Muscle of leg (tissue), 16 donors: ENCODE measurements at places on chromosomes 7 and 10. TPM values are rescaled to one million over a fixed set of nuclear protein-coding genes. Genes with fewer than 3 reads are reported as not detected.
A peak's percentile ranks its signal among the peaks of the same experiment; 100 is the strongest.

LAMB4 gene
- total RNA-seq = 0.13 TPM

MSMB gene
- total RNA-seq = not detected

OR2A12 gene
- total RNA-seq = not detected

DNA sequence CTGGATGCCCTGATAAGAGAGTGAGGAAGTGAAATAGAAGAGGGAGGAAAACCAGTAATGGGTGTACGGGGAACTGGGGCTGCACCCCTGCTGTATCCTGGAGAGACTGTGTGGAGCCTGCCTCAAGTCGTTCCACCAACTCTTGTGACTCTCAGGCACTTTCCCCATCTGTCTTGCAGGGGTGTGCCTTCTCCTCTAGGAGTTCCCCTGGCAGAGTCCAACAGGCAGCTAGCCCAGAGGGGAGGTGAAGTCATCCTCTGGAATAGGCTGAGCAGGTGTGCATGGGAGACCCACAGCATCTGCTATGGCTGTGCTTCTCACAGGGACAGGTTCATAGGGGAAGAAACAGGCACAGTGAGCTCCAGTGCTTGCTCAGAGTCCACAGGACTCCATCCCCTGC is 46.8 kb downstream of the WIPF3 start:
- no peaks in the 10 kb centered on the region for H3K27me3 ChIP-seq
- peak overlapping the region; percentile 73 for H3K27ac ChIP-seq
- no peaks in the 10 kb centered on the region for H3K36me3 ChIP-seq
- peaks cover 39% of the 10 kb centered on the region for H3K4me1 ChIP-seq
- H3K4me3 ChIP-seq = no peak overlapping the region

DNA sequence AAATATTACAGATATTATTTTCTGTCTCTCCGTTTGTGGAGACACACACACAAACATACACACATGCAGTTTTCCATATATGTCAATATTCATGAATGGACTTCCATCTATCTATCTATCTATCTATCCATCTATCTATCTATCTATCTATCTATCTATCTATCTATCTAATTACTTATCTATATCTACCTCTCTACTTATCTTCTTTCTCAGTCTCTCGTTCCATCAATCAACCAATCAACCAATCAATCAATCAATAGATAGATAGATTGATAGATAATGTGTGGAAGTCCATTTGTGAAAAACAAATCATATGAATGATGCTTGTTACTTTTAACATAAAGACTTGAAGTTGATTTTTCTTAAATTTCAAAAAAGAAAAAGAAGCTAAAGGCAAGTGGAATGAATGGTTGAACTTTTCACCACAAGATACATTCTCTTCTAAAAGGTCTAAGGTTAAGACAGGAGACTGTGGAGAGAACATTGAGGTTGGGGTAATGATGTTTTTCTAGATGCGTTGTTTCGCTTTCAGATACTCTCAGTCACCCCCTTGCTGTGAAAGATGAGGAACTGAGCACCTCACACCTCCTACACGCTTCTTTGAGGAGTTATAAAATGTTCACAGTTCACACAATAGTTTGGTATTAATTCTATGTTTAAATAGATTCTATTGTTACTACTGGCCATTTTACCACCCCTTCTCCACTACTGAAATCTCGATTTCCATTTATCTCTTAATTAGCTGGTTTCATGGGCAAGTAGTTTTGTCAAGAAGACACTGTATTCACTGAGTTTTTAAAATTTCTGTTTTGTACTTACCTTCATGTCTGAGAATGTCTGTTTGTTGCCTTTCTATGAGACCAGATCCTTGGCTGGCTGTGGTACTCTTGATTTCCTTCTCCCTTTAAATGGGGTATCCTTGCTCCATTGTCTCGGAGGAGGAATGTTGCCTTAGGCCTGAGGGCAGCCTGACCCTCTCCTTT is 114.1 kb downstream of the EMX2 start:
- no peak for DNase-seq
- no peak overlapping the region for H3K27ac ChIP-seq
- H3K4me3 ChIP-seq = no peak overlapping the region

- H3K4me3 ChIP-seq = no peak overlapping the region
- no peaks in the 10 kb centered on the region for H3K36me3 ChIP-seq
- no peak for DNase-seq
These were observed 19.9 kb downstream of the DOCK4 start for GRCh38 chr7:112186300-112186699.

GRCh38 chr10:95650232-95650631 is 6.3 kb downstream of the ALDH18A1 start:
- H3K4me1 ChIP-seq = peaks cover 2% of the 10 kb centered on the region
- H3K4me3 ChIP-seq = no peak overlapping the region
- no peak overlapping the region for H3K27ac ChIP-seq
- peaks cover 47% of the 10 kb centered on the region for H3K36me3 ChIP-seq

GRCh38 chr10:3407208-3407607 is 234.6 kb upstream of the PITRM1 start:
- H3K4me1 ChIP-seq = peaks cover 6% of the 10 kb centered on the region
- H3K36me3 ChIP-seq = no peaks in the 10 kb centered on the region
- H3K27me3 ChIP-seq = no peaks in the 10 kb centered on the region
- H3K27ac ChIP-seq = no peak overlapping the region
- DNase-seq = no peak
- no peak overlapping the region for H3K4me3 ChIP-seq
